Activated T-cell treated with anti-CD3 and anti-CD28 coated beads, Interleukin-2, amount 50 U/mL, for 72 hours (primary cell): ENCODE measurements at places on chromosomes 1 and 21.
A peak's percentile ranks its signal among the peaks of the same experiment; 100 is the strongest.

GRCh38 chr1:149844101-149844500 lies 55.3 kb upstream of the BOLA1 start:
- DNase-seq: no peak

DNA sequence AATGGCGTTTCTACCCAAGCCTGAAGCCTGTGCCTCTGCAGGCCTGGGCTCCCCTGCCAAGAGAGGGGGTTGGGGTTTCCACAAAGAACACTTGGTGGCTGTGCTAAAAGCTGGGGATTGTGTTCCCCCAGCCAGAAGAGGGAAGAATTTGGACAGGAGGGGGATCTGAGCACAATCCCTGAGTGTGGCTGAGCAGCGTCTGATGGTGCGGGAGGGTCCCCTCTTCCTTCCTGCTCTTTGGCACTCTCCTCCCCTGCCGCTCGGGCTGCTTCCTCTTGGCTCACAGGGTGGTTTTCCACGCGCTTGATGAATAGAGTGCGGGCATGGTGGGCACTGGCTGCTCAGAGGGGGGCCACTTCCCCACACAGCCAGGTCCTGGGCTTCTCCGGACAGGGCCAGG lies 3.7 kb downstream of the GPR37L1 start:
- DNase-seq: no peak

GRCh38 chr1:153262070-153262366 lies 2.5 kb downstream of the LORICRIN start:
- DNase-seq: no peak

DNA sequence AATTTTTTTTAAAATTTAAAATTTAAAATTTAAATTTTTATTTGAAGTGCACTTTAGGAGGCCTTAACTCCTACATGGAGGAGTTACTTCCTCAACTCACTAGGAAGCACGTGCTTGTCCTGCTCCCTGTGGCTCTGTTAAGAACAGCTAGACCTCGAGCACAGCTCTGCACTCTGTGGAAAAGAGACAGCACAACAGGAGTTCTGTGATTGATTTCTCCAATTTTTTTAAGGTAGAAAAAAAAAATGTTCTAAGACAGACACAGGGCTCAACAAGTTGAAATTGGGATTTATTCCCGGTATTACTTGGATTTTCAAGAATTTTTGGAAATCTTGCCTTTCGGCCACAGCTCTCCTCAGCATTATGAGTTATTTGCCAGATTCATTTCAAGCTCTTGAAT lies 356.6 kb upstream of the LYPLAL1 start:
- DNase-seq: no peak

GRCh38 chr1:232697187-232697822 lies 67.4 kb upstream of the SIPA1L2 start:
- no peak for DNase-seq

GRCh38 chr21:43975469-43976098 lies 36.5 kb upstream of the TRAPPC10 start:
- DNase-seq: peak; percentile 86

DNA sequence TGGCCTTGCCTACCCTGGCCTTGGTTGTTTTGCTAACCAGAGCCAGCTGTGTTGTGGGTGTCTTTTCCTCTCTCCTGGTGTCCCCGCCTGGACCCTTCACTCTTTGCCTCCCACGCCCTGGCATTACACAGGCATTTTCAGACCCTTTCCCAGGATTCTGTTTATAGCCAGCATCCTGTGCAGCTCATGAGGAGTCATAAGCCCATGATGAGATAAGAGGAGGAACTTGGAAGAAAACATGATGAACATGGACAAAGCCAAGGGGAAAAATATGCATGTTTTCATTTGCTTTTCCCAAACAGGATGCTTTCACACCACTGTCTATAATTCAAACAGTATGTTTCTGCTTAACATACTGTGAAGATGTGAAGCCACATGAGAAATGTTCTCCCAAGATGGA lies 18.7 kb upstream of the WARS2 start:
- no peak for DNase-seq

GRCh38 chr1:91608876-91609275 lies 108.2 kb downstream of the CDC7 start:
- no peak for DNase-seq

GRCh38 chr1:112444269-112444668 lies 48.3 kb downstream of the CTTNBP2NL start:
- no peak for DNase-seq

DNA sequence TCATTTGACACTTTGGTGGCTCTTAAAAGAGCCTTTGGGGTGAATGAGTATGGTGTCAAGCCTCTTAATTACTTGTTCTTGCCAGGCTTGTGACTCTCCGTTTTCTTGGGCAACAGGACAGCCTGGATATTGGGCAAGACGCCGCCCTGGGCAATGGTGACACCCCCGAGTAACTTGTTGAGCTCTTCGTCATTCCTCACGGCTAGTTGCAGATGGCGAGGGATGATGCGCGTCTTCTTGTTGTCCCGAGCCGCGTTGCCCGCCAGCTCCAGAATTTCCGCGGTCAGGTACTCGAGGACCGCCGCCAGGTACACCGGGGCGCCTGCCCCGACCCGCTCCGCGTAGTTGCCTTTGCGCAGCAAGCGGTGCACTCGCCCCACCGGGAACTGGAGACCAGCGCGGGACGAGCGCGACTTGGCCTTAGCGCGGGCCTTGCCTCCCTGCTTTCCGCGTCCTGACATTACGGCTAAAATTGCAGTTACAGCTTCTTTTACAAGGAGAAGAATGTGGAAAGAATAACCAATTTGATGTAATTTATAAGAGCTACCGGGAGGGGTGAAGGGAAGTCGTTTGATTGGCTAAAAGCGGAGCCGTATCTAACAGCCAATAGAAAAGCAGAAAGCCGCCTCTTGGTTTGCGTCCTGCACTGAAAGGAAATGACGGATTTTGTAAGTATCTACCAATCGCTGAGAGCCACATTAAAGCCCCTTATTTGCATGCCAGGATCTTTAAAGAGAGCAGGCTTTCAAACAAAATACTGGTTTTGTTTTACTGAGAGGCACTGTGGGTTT lies 11.7 kb upstream of the BOLA1 start:
- DNase-seq: peak; percentile 90

DNA sequence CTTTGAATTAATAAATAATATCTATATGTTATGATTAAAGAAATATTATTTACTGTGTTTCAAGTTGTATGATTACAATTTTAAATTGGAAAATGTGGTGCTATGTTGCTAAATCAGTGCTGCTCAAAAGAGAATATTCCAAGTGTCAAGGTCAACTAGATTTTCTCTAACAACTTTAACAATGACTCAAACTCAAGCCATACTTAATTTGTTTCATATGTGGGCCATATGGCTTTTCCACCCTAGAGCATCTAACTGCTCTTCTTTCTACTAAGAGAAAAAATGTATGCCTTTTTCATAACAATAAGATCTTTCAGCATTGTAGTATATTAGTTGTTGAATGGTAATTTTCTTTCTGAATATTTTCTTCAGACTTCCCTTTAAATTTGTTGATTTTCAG lies 8.3 kb upstream of the SYT14 start:
- no peak for DNase-seq
